ENCODE measurements at places on chromosomes 2 and 18. TPM values are rescaled to one million over a fixed set of nuclear protein-coding genes. Genes with fewer than 3 reads are reported as not detected.

- H3K4me3 ChIP-seq: no peak overlapping the region
- H3K36me3 ChIP-seq: peaks cover 8% of the 10 kb centered on the region
- no peak for DNase-seq
- H3K4me1 ChIP-seq: peaks cover 22% of the 10 kb centered on the region
These were observed 6.7 kb downstream of the WDR43 start for GRCh38 chr2:28901202-28901601.

- no peak overlapping the region for H3K4me3 ChIP-seq
- no peak overlapping the region for H3K27ac ChIP-seq
- no peaks in the 10 kb centered on the region for H3K27me3 ChIP-seq
- no peaks in the 10 kb centered on the region for H3K36me3 ChIP-seq
- H3K4me1 ChIP-seq: peaks cover 14% of the 10 kb centered on the region
These were observed 115.9 kb upstream of the EPAS1 start for GRCh38 chr2:46181306-46181705.

TCF23 gene
- not detected for total RNA-seq

LIMS4 gene
- 3.4 TPM for total RNA-seq

All from transverse colon (tissue), 4 donors.